GOT3 (cell line): ENCODE measurements at places on chromosomes 2 and 18.

DNA sequence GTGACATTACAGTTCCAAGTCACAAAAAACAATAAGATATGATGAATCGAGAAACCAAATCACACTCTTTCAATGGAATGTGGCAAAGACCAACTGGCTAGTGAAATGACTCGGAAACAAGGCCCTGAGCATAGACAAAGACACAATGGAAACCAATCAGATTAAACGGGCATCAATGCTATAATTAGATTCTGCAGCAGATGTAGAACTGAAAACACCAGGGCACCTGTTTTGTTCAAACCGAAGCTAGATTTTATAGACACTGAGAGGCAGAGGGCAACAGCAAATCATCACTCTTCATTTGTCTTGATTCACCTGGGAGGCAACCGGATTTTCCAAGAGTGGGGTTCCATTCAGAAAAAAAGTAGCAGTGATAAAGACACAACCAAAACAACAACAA is 92.8 kb upstream of the BARD1 start:
- DNase-seq, result no peak

DNA sequence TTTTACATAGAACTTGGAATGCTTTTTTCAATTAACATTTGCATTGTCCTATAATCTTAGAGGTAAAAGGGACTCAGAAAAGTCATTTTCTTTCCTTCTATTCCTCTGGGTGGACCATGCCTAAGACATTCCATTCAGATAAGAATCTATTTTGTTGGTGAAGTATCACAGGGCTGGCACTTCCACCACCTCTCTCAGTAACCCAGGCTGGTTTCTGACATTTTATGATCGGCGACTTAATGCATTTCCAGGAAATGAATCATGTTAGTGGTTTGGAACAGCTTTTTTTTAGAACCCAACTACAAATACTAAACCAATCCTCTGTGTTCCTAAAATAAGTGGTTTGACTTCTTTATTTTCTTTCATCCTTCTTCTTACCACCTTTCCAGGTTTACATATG is 27.0 kb downstream of the GAD1 start:
- DNase-seq, result no peak

- DNase-seq, result no peak
Observed at GRCh38 chr18:23189768-23190661, 54.7 kb downstream of the CABLES1 start.

DNA sequence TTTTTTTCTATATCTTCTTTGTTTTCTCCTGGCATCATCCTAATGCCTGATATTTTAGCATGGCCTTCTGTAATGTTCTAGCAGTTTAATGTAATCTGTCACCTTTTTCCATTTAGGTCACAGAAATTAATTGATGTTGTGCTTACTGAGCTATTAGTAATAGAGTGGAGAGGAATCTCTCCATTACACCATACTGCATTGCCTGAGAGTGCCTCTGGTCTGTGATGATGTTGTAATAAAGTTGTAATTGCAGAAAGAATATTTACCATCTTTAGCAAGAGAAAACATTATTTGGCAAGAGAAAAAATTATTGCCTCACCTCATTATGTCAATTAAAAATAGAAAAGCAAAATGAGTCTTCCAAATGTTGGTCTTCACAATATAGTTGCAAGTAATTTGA is 213.2 kb downstream of the KCNJ3 start:
- DNase-seq, result no peak

DNA sequence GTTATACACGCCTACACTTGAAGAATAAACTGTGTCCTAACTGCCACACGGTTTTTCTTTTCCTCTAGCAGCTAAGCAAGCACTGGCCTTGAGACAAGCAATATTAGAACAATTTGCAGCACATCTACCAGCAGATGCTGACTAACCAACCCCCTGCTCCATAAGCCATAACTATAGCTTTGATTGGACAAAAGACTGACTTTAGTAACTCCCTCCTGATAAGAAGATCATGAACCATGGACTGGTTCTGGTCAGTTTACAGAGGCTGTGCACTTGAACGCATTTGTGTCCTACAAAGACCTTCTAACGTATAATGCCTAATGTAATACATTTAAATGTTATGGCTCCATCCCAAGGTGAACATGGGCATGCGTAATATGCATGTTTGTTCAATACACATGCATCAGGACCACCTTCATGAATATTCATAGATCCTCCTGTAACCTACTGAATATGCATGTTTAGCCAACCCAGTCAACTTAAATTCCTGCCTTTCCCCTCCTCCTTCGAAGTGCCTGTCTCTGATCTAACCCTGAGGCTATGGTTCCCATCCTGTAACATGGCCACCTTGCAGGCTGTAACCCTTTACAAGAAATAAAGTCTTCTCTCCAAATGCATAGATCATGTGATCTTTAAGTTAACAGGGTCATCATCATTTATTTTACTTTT is 26.5 kb downstream of the SLC4A5 start:
- no peak for DNase-seq

DNA sequence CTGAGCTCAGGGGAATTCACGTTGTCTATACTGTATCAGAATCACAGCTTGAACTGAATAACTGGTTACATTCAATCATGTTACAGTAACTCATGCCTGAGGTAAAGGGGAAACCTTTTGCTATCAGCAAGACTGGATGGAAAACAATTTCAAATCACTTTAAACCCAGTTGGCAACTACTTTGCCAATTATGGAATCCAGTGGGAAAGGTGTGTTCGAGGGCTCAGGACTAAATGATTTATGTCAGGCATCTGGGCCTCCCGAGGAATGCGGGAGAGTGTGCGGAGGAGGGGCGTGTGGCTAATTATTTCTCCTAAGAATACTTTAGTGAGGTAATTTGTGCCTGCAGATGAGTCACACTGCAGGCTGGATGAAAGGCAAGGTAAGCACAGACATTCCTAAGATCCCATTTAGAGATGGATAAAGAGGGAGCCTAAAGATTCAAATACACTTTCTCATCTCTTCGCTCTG is 100.1 kb downstream of the HRH4 start:
- no peak for DNase-seq

DNA sequence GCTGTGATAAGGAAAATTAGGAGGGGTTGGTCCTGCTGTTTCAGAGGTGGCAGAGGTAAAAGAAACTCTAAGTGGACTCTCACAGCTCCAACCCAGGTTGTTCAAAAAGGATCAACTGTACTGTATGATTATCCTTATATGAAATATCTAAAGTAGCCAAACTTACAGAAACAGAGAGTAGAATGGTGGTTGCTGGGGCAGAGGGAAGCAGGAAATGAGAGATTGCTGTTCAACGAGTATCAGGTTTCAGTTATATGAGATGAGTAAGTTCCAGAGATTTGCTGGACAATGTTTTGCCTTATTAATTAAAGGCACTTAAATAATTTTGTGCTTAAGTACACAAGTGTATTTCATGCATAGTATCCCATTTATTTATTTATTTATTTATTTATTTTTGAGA is 972.0 kb upstream of the LRRTM1 start:
- no peak for DNase-seq

DNA sequence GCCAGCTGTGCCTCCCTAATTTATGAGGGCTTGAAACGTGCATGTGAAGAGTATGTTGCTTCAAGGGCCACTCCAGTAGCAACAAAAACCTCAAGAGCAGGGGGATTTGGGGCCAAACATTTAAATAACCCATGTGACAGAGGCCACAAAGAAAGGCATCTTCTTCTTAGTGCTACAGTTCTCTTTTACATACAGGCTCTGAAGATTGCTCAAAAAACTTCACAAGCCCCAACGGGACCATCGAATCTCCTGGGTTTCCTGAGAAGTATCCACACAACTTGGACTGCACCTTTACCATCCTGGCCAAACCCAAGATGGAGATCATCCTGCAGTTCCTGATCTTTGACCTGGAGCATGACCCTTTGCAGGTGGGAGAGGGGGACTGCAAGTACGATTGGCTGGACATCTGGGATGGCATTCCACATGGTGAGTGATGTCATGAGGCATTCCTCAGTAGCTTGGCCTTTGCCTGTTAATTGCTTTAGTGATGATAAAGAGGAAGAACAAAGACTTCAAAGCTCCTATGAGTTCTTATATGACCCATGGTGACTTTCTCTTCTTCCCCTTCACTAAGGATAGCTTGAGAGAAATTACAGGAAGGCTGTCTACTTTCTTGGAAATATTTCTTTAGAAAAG is 40.1 kb downstream of the NRP2 start:
- DNase-seq, result no peak

- DNase-seq, result no peak
Observed at GRCh38 chr2:234957834-234958135, 6.0 kb downstream of the SH3BP4 start.

- DNase-seq, result no peak
Observed at GRCh38 chr2:64639691-64640090, 14.0 kb downstream of the SERTAD2 start.

DNA sequence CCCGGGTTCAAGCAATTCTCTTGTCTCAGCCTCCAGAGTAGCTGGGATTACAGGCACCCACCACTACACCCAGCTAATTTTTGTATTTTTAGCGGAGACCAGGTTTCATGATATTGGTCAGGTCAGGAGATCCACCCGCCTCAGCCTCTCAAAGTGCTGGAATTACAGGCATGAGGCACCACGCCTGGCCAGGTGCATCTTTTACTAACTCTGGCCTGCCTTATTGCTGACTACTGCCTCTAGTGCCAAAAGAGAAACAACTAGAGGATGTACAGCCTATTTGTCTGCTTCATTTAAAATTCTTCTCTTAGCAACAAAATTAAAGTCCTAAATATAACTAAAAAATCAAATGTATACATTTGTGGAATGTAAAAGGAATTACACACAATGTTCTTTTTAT is 115.4 kb downstream of the BMPR2 start:
- no peak for DNase-seq

GRCh38 chr2:149703281-149703680 is 115.7 kb upstream of the MMADHC start:
- no peak for DNase-seq

- no peak for DNase-seq
Observed at GRCh38 chr2:144082327-144082726, 437.6 kb downstream of the ZEB2 start.

GRCh38 chr18:616380-616995 is 19.7 kb downstream of the CLUL1 start:
- no peak for DNase-seq

- DNase-seq, result no peak
Observed at GRCh38 chr2:190746971-190747761, 98.3 kb downstream of the NAB1 start.

DNA sequence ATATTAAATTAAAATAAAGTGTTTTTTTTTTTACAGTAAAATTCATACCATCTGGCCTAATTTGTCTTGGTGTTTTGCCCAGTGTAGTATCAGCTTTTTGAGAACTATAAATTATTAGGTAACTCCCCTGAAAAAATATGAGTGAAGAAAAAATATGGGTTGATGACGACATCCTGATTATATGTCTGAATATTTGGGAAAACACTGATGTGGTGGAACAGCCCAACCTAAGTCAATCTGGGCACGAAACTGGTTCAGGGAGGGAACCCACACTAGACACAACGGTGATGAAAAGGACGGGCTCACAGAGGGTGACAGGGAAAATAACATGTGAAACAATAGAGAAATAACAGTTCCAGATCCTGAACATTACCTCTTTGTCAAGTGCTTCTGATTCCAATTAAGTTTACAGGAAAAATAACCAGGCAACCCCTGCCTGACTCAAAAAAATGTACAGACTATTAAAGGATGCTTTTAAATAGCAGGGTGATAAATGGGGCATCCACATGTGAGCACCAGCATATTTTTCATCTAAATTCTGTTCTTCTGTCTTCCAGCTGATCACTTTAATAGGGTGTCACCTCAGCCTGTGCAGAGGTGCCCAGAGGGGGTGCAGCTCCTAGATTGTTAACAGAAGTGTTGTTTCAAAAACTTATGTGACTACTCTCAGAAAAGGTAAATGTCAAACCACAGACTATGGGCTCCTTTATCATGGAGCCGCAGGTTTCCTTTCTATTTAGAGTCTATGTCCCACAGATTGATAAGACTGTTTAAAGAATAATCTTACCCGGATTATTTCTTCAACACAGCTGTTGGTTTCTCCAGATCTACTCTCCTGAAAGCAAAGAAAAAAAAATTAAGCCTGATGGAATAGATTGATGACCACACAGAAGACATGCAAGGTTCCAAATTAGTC is 305.4 kb downstream of the AFF3 start:
- no peak for DNase-seq

DNA sequence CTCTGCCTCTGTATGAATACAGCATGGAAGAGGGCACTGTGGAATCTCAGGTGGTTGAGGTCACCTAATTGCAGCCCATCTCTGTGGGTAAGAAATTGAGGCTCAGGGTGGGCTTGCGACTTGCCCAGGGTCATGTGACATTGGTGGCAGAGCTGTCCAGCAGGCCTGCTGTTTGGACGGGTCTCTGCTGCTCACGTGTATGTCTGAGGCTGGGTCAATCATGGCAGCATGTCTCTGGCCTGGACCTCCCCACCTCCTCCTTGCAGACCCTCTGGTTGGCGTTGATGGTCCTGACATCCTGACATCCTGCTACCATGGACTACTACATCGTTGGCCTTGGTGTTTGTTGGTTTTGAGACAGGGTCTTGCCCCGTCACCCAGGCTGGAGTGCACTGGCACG is 64.3 kb upstream of the HPCAL1 start:
- DNase-seq, result no peak

GRCh38 chr2:25822190-25823117 is 55.8 kb downstream of the ASXL2 start:
- DNase-seq, result no peak

DNA sequence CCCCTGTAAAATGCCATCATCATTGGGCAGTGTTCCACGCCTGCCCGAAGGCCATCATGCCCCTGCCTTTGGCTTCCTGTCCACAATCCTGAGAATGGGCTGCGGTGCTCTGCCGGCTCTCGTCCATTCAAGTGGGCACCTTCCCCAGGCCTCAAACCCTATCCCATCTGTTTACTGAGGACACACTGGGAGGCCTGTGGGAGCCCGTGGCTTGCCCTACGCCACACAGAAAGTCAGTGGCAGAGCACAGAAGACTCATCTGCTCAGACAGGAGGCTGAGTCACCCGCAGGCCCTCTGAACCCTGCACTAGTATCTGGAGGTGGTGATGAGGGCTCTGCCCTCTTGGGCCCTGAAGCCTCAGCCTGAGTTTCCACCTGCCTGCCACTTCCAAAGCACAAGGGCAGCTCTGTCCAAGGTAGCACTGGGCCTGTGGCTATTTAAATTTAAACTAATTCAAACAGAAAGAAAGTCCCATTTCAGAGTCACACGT is 19.1 kb upstream of the ANKRD53 start:
- DNase-seq, result no peak

GRCh38 chr18:74725690-74726089 is 128.0 kb downstream of the ZNF407 start:
- no peak for DNase-seq

DNA sequence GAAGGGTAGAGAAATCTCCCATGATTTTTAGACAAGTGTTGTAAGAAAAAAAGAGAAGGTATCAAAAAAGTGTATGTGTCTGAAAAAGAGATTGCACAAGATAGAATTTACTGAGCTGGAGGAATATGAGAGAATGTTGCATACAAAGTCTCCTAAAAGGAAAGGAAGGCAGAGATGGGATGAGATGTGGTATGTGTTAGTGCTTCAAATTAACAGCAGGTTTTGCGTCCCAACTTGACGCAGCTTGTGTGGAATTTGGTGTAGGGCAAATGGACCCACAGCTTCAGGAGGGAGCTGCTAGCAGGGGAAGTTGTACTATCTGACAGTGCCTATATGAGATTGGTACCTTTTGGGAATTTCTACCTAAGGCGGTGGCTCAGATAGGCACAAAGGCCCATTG is 9.0 kb upstream of the RASGRP3 start:
- no peak for DNase-seq

GRCh38 chr18:76384114-76384790 is 110.8 kb downstream of the ZNF516 start:
- DNase-seq, result no peak

GRCh38 chr2:128521482-128521881 is 202.8 kb upstream of the HS6ST1 start:
- DNase-seq, result no peak

- DNase-seq, result no peak
Observed at GRCh38 chr2:155215037-155215707, 516.7 kb downstream of the KCNJ3 start.
